Mesangial cell (primary cell): ENCODE measurements at places on chromosomes 12 and 14. TPM values are rescaled to one million over a fixed set of nuclear protein-coding genes. Genes with fewer than 3 reads are reported as not detected.

SYNE3 gene
- total RNA-seq, result 1.1 TPM in 2 replicates

PPP1R36 gene
- total RNA-seq, result 0.25 and 0.33 TPM in 2 replicates

HOXC11 gene
- total RNA-seq, result 1.3 and 1.8 TPM in 2 replicates

DPF3 gene
- total RNA-seq, result 0.25 and 2.0 TPM in 2 replicates

IRAK4 gene
- total RNA-seq, result 7.3 and 11.5 TPM in 2 replicates

FAM222A gene
- 0.49 and 1.3 TPM in 2 replicates for total RNA-seq

GPR84 gene
- total RNA-seq, result not detected in 2 replicates

FANCM gene
- total RNA-seq, result 2.2 and 5.7 TPM in 2 replicates

FOXM1 gene
- total RNA-seq, result 9.9 and 84.1 TPM in 2 replicates

RIN3 gene
- total RNA-seq, result 5.4 and 8.1 TPM in 2 replicates

CHPT1 gene
- 32.6 and 36.5 TPM in 2 replicates for total RNA-seq

TAS2R19 gene
- total RNA-seq, result 2.7 TPM in 1 of 2 replicates, not detected in the other

RASSF3 gene
- 9.0 and 11.4 TPM in 2 replicates for total RNA-seq

NEK9 gene
- 21.2 and 48.3 TPM in 2 replicates for total RNA-seq

MYBPC1 gene
- not detected in 2 replicates for total RNA-seq

SLC15A5 gene
- total RNA-seq, result not detected in 2 replicates

GPR137C gene
- 1.3 and 1.6 TPM in 2 replicates for total RNA-seq

SERPINA12 gene
- total RNA-seq, result not detected in 2 replicates

GNPNAT1 gene
- total RNA-seq, result 14.6 and 32.8 TPM in 2 replicates

IGF1 gene
- total RNA-seq, result 1.0 TPM in 1 of 2 replicates, not detected in the other

OSBPL8 gene
- total RNA-seq, result 36.7 and 36.8 TPM in 2 replicates

PLEKHD1 gene
- under 0.01 TPM in 2 replicates for total RNA-seq

MDGA2 gene
- 0.89 and 0.98 TPM in 2 replicates for total RNA-seq

FOXN4 gene
- total RNA-seq, result not detected in 2 replicates

PARP2 gene
- total RNA-seq, result 6.2 and 19.1 TPM in 2 replicates

PTGER2 gene
- 14.5 and 38.3 TPM in 2 replicates for total RNA-seq

MMP14 gene
- total RNA-seq, result 389 and 526 TPM in 2 replicates

TAS2R31 gene
- total RNA-seq, result 0.33 and 0.51 TPM in 2 replicates

FGF23 gene
- not detected in 2 replicates for total RNA-seq

POLR3B gene
- 5.2 and 6.5 TPM in 2 replicates for total RNA-seq

SPIC gene
- not detected in 2 replicates for total RNA-seq

NTF3 gene
- total RNA-seq, result 0.16 and 0.25 TPM in 2 replicates

KLRC3 gene
- total RNA-seq, result 0.13 TPM in 1 of 2 replicates, not detected in the other

RNASE11 gene
- 0.33 TPM in 1 of 2 replicates, not detected in the other for total RNA-seq

PA2G4 gene
- 87.1 and 204 TPM in 2 replicates for total RNA-seq

RAD9B gene
- total RNA-seq, result 0.16 and 0.25 TPM in 2 replicates

ITGB7 gene
- total RNA-seq, result 0.89 TPM in 1 of 2 replicates, not detected in the other
